ENCODE measurements at places on chromosomes 1 and 21.

DNA sequence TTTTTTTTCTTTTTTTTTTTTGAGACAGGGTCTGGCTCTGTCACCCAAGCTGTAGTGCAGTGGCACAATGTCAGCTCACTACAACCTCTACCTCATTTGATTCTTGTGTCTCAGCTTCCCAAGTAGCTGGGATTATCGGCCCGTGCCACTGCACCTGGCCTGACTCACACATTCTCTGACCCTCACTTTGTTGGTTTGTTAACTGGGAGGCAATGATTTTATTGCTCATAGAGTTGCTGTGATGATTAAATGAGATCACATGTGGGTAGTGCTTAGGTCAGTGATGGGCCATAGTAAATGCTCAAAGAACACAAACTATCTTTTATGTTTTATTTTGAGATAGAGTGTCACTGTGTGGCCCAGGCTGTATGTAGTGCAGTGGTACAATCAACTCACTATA is 47.3 kb upstream of the SSBP3 start:
- no peak for DNase-seq

GRCh38 chr1:222583079-222583478 is 6.7 kb downstream of the TAF1A start:
- no peak for DNase-seq

DNA sequence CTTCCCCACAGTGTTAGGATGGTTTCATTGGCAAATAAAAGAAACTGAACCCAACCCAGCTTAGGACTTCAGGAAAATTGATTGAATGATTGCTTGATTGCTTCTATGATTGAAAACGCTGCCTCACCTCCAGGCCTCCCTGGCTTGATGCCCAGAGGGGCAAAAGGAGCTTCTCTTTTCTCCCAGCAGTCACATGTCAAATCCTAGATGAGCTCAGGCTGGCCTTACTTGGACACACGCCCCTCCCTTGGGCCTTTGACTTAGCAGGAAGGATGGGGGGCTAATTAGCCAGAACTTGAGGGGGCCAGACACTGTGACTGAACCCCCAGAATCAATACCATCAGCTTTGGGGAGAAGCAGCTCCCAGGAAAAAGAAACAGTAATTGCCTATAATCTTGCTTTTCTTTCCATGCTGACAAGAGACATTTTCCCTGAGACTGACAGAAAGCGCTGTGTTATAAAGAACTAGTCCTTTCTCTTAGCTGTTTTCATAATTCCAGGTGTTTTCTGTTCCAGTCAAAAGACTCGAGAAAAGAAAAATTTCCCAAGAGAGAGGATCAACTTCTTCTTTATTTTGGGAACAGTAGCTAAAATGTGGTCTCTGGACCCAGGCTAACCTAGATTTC is 50.8 kb upstream of the ATP5PO start:
- DNase-seq, result no peak

- DNase-seq, result no peak
These were observed 112.9 kb upstream of the IPO9 start for GRCh38 chr1:201715801-201716741.

DNA sequence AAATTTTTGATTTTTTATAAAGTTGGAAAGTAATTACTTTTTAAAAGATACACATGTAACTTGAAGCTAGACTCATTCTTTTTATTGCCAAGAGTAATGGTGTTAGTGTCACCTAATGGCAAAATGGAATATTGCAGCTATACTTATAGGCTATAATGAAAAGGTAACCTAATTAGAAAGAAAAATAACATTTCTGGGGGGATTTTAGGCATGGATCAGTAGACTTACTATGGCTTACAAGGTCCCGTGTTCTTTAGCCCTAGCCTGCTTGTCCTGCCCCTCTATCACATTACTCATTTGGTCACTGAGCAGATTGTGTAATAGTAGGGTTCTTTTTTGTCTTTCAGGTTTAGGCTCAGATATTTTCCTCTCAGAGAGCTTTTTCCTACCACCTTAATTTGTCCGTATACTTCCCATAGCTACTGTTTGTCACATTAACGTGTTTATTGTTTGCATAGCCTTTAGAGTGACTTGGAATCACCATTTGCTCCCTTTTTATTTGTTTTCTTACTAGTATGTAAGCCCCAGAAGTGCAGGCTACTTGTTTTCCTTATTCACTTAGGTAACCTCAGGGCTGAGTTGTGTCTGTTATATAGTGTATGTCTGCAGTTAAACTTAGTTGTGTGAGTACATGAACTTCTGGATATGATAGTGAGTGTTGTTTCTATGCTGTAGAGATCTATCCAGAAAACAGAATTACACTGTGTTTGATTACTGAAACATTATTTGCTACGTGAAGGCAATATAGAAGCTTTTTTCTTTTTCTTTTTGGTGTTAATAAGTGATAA is 58.7 kb downstream of the RABGAP1L start:
- DNase-seq, result peak; percentile 20

DNA sequence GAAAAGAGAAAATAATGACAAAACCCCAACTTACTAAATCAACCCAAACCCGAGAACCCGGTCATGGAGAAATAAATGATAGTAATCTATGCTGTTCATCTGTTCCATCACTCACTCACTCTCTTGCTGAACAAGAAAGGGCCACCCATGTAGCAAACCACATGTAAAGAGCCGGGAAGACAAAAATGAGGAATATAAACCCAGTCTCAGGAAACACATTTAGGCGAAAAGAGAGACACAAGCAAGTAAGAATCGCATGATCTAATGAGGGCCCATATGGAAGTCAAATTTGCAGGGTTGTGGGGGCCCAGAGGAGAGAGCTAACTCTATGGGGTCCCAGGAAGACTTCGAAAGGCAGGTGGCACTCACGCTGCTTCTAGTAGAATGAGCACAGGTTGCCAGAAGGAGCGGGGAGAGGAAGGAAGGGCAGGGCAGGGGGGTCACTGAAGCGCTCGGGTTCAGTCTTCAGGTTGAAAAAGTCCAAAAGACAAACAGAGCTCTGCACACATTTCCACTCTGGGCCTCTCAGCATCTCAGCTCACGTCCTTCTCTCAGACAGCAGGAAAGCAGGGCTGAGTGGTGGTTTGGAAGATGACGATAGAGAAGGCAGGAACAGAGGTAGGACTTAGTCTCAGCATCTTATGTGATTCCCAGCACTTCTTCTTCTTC is 142.9 kb upstream of the KRTAP19-8 start:
- no peak for DNase-seq

- DNase-seq, result no peak
These were observed 10.2 kb downstream of the HNRNPU start for GRCh38 chr1:244854166-244854565.

GRCh38 chr1:207429963-207430362 is 24.2 kb upstream of the CR2 start:
- no peak for DNase-seq

DNA sequence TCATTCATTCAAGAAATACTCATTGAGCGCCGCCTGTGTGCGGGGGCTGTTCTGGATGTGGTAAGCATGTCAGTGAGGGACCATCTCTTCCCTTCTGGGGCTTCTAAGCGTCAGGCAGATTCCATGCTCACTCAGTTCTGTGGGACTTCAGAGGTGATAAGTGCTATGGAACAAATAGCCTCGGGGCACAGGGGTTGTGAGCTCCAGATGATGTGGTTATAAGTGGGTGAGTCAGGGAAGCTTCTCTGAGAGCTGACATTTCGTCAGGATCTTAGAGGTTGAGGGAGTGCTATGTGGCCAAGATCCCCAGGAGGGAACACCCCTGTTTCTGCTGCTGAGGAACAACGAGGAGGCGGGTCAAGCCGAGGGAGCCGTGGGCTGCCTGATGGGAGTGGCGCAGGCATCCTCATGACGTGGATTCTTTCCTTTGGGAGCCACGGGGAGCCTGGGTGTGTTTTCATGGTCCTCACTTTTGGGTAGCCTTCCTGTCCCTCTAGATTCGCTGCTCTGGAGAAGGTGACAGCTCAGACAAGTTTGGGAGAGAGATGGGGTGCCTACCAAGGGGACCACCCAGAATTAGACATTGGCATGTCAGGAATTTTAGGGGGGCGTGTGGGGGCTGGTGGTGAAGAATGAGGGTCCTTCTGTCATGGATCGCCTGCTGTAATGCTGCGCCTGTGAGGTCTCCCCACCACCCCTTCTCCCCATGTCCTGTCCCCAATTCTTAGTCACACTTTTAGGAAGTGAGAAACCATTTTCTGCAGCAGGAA is 38.5 kb downstream of the HUNK start:
- DNase-seq, result peak; percentile 88

DNA sequence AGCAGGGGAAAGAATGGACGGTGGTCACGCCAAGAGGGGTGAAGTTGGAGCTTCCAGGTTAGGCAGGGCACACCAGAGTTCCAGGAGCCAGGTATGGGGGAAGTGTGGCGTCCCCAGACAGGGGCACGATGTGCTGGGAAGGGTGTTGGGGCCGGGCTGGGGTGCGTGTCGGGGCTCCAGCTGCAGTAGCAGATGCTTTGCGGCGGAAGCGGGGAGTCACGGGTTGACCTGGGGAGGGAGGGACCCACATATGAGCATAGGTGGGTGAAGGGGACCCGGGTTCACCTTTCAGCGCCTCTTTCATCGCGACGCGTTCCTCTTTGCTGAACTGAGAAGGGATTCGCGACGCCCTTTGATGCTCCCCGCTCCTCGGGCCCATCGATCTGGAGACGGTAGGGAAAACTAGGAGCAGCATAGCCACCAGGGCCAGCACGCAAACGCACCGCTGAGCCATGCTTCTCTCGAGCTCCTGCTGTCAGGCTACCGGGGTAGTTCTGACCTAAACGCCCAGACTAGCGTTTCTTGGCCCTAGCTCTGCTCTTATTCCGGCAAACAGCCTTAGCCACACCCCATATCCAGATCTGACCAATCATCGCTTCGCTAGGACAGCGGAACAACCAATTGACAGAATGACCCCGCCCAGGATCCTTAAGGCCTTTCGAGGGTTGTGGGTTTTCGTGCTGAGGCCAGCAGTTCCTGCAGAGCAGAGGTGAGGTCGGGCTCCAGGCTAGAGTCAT is at the start of gene PM20D1:
TSS of gene PM20D1 (minus strand) at position 514 of the 737 bp plus-strand sequence. CDS start at position 454, 60 bp downstream.
- peak; percentile 40 for DNase-seq

DNA sequence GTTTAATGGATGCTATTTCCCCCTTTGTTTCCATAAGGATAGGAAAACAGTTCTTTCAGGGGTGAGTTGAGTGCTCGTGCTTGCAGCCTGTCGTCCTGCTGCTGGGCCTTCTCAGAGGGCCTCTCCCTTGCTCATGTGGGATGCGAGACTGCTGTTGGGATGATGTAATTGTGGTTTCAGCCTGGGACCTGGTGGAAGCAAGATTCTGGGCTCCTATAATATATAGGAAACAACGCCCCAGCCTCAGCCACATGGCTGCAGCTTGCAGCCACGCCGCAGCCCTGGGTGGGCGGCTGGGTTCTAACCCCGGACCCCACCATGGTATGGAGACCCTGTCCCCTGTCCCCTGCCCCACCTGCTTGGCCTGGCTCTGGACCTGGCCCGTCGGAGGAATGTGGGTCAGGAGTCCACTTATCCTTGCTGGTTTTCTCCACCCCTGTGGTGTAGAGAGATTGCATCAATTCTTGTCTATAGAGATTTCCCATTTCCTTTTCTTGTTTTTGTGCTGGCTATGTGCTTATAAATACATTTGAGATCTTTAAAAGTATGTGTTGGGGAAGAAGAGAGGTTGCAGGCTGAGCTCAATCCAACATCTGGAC is 357.8 kb downstream of the SIPA1L2 start:
- DNase-seq, result peak; percentile 5

DNA sequence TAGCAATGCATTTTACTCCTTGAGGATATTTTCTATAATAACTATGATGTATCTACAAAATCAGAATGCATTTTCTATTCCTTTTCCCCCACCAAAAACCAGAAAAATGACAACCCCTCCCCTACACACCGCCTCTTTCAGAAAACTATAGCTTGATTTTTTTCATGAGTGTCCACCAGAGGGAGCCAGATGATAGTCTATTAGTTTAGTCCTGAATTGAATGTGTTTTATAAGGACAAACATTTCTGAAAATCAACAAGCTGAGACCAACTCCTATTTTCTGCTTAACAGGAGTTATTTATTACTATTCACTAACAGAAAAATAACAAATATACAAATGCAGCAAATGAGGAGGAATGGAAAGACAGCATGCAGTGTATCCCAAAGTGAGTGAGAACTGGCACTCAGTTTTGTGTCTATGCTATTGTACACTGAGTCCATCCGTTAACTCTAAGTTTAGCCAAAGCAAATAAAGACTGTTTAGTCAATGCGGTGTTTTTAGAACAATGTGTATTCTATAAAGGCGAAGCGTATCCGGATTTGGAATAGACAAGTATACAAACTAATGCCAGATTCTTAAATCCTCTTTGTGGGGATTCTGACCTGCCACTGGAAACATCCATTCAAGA is 182.6 kb downstream of the VAV3 start:
- DNase-seq, result peak; percentile 25

GRCh38 chr1:70072231-70072751 is 133.1 kb downstream of the LRRC40 start:
- no peak for DNase-seq

GRCh38 chr1:15953791-15954241 is 22.1 kb downstream of the ZBTB17 start:
- DNase-seq, result no peak

DNA sequence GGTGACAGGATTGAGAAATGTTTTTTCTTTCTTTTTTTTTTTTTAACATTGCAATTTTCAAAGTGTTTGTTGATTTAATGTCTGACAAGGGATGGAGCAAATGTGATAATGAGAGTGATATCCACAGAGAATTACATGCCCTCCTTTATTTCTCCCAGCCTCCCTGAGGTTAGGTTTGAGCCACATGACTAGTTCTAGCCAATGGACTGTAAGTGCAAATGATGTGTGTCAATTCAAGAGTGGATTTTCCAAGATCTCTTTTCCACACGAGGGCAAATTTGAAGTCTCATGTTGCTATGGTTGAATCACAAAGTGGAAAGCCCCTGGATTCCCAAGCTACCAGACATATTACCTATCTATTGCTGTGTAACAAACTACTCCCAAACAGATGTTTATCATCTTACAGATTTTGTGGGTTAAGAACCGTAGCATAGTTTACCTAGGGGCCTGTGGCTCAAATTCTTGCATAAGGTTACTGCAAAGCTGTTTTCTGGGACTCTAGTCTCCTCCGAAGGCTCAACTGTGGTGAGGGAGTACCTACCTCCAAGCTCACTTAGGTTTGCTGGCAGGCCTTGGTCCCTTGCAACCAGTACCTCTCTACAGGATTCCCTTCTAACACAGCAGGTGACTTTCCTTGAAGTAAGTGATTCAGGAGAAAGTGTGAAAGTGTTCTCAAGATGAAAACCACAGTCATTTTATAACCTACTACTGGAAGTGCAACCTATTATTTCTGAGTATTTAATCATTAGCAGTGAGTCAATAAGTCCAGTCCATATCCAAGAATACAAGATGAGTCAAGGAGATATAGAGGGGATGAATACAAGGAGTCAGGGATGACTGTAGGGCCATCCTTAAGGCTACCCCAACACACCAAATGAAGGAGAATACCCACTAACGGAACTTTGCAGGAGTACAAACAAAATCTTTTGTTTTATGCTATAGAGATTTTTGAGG is 533.6 kb downstream of the PTPRC start:
- DNase-seq, result no peak

GRCh38 chr1:38867208-38867607 is 5.9 kb downstream of the MYCBP start:
- DNase-seq, result no peak

GRCh38 chr1:201740086-201740541 is 88.8 kb upstream of the IPO9 start:
- DNase-seq, result no peak

Measured in HFF-Myc (cell line).